ENCODE measurements at places on chromosomes 2 and 18. TPM values are rescaled to one million over a fixed set of nuclear protein-coding genes. Genes with fewer than 3 reads are reported as not detected.

DNA sequence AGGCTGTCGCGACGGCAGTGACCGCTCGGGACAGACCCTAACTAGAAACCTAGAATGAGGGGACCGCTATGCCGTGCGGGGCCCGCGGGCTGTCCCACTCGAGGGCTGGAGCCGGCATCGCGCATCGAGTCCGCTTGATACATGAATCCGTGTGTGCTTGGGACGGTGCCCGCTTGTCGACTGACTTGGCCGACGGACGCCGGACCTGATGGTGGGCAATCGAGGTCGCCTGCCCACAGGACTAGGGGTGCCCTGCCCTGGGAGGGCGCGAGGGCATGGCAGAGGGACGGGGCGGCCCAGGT lies 749 bp upstream of the PTMA start:
- peak overlapping the region; percentile 99 for H3K27ac ChIP-seq
- peaks cover 5% of the 10 kb centered on the region for H3K36me3 ChIP-seq
- peaks cover 14% of the 10 kb centered on the region for H3K4me1 ChIP-seq
- peak; percentile 56 for DNase-seq

DNA sequence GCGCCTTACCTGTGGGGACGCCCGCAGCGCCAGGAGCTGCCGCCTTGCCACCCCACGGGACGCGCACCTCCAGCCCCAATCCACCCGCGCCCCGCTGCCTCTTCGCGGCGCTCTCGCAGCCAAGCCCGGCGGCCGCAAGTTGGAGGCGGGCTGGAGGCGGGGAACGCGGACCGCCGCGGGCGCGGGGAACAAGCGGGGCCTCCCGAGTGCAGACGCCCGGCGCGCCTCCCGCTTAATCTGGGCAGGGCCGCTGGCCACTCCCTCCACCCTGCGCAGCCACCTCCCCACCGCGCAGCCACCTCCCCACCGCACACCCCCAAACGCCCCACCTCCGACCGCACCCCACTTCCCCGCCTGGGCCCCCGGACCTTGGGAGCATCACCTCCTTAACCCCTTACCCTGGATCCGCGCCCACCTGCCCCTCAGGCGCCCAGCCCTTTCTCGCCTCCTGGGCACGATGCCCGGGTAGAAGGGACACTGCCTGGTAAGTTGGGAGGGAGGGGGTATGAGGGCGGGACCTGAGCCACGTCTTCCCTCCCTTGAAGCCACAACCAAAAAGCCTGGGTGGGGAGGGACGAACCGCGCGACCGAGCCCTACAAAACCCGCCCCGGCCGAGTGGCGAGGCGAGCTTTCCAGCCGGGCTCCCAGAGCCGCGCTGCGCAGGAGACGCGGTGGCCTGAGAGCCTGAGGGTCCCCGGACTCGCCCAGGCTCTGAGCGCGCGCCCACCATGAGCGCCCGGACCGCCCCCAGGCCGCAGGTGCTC lies at the start of the genes COL4A3 and COL4A4:
Gene COL4A3, plus strand, starts transcription at position 627 of the 765 bp plus-strand sequence. Its CDS starts 103 bp downstream, at position 730.
Gene COL4A4, minus strand, starts transcription at position 208 of the 765 bp plus-strand sequence. CDS start 16,722 bp downstream, outside the sequence.
- H3K4me1 ChIP-seq, result no peaks in the 10 kb centered on the region
- no peak for DNase-seq
- H3K27me3 ChIP-seq, result peaks cover 13% of the 10 kb centered on the region
- no peaks in the 10 kb centered on the region for H3K36me3 ChIP-seq
- no peak within 1 kb of the TSS for H3K27ac ChIP-seq
- peak within 1 kb of the TSS; percentile 23 for H3K4me3 ChIP-seq

DNA sequence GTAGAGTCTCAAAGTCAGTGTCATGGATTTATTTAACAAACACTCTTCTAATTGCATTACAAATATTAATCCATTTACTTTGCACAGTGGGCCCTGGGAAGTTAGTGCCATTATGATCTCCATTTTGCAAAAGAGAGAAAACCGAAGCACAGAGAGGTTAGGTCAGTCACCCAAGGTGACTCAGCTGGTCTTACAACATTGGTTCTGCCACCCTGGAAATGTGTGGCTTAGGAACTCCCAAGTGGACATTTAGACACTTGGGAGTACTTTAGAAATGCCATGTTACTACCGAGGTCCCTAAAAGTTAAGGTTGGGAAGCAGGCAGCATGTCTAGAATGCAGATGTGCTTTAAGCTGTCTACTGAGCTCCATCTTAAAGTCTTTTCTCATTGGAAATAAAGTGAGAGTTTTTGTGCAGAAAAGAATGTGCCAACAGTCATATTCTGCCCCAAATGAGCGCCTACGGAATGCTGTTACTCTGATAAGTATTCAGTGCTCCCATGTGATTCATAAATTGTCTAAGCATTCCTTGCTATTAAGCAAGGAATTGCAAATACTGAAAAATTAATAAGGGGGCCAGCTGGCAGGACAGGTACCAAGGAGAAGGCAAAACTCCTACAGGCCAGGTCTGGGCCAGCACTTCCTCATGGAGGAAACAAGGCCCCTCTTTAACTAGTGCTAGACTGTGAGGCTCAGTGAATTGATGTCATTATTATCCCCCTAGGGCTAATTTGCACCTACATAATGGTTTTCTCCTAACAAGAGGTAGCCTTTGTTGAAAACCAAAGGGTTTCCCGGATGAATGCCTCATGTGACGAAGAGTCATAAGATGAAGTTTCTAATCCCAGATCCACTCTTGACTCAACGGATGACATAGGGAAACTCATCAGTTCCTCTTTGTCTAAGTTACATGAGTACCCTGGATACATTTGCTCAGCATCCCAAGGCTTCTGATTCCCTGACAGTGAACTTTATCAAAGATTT lies 16.3 kb downstream of the NRP2 start:
- no peak overlapping the region for H3K27ac ChIP-seq
- no peaks in the 10 kb centered on the region for H3K36me3 ChIP-seq
- no peak overlapping the region for H3K4me3 ChIP-seq

DNA sequence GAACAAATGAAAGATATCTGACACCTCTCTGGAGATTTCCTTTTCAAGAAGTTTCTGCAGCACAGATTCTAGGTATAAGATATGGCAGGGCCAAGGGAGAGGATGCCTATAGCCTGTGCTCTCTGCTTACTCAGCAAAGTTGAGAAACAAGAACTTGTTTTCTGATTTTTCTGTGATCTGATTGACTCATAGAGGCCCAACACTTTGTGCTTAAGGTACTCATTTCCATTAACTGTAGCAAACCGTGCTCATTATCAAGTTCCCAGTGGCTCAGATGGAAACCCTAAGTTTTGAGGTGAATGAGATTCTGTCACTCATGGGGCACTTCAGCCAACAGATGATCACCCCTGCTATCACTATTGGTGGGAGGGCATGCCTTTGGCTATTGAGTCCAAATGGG lies 124.3 kb downstream of the SP100 start:
- H3K4me3 ChIP-seq, result no peak overlapping the region
- no peaks in the 10 kb centered on the region for H3K27me3 ChIP-seq
- no peak overlapping the region for H3K27ac ChIP-seq
- no peaks in the 10 kb centered on the region for H3K36me3 ChIP-seq
- H3K4me1 ChIP-seq, result no peaks in the 10 kb centered on the region

The FHOD3 gene
- polyA plus RNA-seq, result 33.5 TPM
